Tracheal epithelial cell (primary cell): ENCODE measurements at places on chromosomes 6 and 20. TPM values are rescaled to one million over a fixed set of nuclear protein-coding genes. Genes with fewer than 3 reads are reported as not detected.

The EYS gene
- total RNA-seq = under 0.01 and 0.64 TPM in 2 replicates

The APOBEC2 gene
- not detected in 2 replicates for total RNA-seq

The LRFN2 gene
- total RNA-seq = not detected in 2 replicates

The KCNK15 gene
- total RNA-seq = 0.96 TPM in 1 of 2 replicates, not detected in the other

The BEND3 gene
- 5.5 and 6.0 TPM in 2 replicates for total RNA-seq

The METTL24 gene
- not detected in 2 replicates for total RNA-seq

The EDN3 gene
- not detected in 2 replicates for total RNA-seq

The NUP153 gene
- 21.0 and 25.6 TPM in 2 replicates for total RNA-seq

The CLVS2 gene
- not detected in 2 replicates for total RNA-seq

The TFAP2A gene
- 7.7 and 11.9 TPM in 2 replicates for total RNA-seq

The COL9A3 gene
- not detected in 2 replicates for total RNA-seq

The ADAM33 gene
- total RNA-seq = not detected in 2 replicates

The KIF25 gene
- total RNA-seq = not detected in 2 replicates

The TRIM10 gene
- total RNA-seq = not detected in 2 replicates

The FNDC1 gene
- not detected in 2 replicates for total RNA-seq

The FAM217A gene
- total RNA-seq = not detected in 2 replicates

The HLA-DRB5 gene
- total RNA-seq = under 0.01 TPM in 1 of 2 replicates, not detected in the other

The RIN2 gene
- total RNA-seq = 66.3 and 67.4 TPM in 2 replicates

The GPR63 gene
- 0.72 and 1.9 TPM in 2 replicates for total RNA-seq

The ZNF334 gene
- total RNA-seq = 1.2 and 2.6 TPM in 2 replicates

The IMPG1 gene
- not detected in 2 replicates for total RNA-seq

The POPDC3 gene
- total RNA-seq = 4.3 and 6.0 TPM in 2 replicates

The LAMP5 gene
- total RNA-seq = not detected in 2 replicates

The ZNF831 gene
- total RNA-seq = not detected in 2 replicates

The ADISSP gene
- 16.1 and 20.2 TPM in 2 replicates for total RNA-seq

The MAS1 gene
- total RNA-seq = under 0.01 TPM in 1 of 2 replicates, not detected in the other

The HSPA12B gene
- under 0.01 TPM in 1 of 2 replicates, not detected in the other for total RNA-seq

The CST2 gene
- total RNA-seq = not detected in 2 replicates

The TPX2 gene
- total RNA-seq = 3.4 and 7.0 TPM in 2 replicates

The TMC2 gene
- total RNA-seq = not detected in 2 replicates

The TNXB gene
- 0.43 and 0.48 TPM in 2 replicates for total RNA-seq

The CST7 gene
- not detected in 2 replicates for total RNA-seq

The TP53TG5 gene
- under 0.01 and 0.21 TPM in 2 replicates for total RNA-seq

The GPX5 gene
- total RNA-seq = not detected in 2 replicates

The GHRH gene
- not detected in 2 replicates for total RNA-seq

The CCDC167 gene
- total RNA-seq = 29.8 and 41.2 TPM in 2 replicates

The CD109 gene
- total RNA-seq = 48.9 and 95.9 TPM in 2 replicates

The CYP21A2 gene
- 0.24 TPM in 1 of 2 replicates, not detected in the other for total RNA-seq

The SLC22A16 gene
- not detected in 2 replicates for total RNA-seq

The EMILIN3 gene
- not detected in 2 replicates for total RNA-seq

The FGD2 gene
- total RNA-seq = under 0.01 and 0.48 TPM in 2 replicates

The RAET1L gene
- 2.3 and 9.4 TPM in 2 replicates for total RNA-seq

The DEF6 gene
- total RNA-seq = 21.0 and 42.8 TPM in 2 replicates
